ENCODE measurements at places on chromosomes 3 and 15. TPM values are rescaled to one million over a fixed set of nuclear protein-coding genes. Genes with fewer than 3 reads are reported as not detected.

The GOLGA8J gene
- not detected for total RNA-seq

The CLCN2 gene
- 2.1 TPM for total RNA-seq

The CCR5 gene
- total RNA-seq = not detected

The CCR3 gene
- total RNA-seq = 0.07 TPM

The SCAANT1 gene
- total RNA-seq = not detected

The BHLHE40 gene
- 48.9 TPM for total RNA-seq

The HIGD2B gene
- total RNA-seq = not detected

The CMTM8 gene
- 1.4 TPM for total RNA-seq

The IL20RB gene
- total RNA-seq = 183 TPM

The POPDC2 gene
- total RNA-seq = 0.34 TPM

The BMF gene
- 1.00 TPM for total RNA-seq

The APH1B gene
- total RNA-seq = 4.1 TPM

The MEX3B gene
- 2.3 TPM for total RNA-seq

The STRIT1 gene
- not detected for total RNA-seq

The TAMM41 gene
- total RNA-seq = 9.5 TPM

The ST3GAL6 gene
- 1.4 TPM for total RNA-seq

The TMEM44 gene
- 13.6 TPM for total RNA-seq

The ARPP21 gene
- not detected for total RNA-seq

The IGF2BP2 gene
- 67.6 TPM for total RNA-seq

The PLXNB1 gene
- total RNA-seq = 49.9 TPM

The IL17RB gene
- under 0.01 TPM for total RNA-seq

The HEG1 gene
- total RNA-seq = 3.1 TPM

The COL6A6 gene
- not detected for total RNA-seq

The LMOD3 gene
- total RNA-seq = not detected

The DLL4 gene
- total RNA-seq = under 0.01 TPM

The RARB gene
- 2.6 TPM for total RNA-seq

The OR5H2 gene
- not detected for total RNA-seq

The LINGO1 gene
- total RNA-seq = under 0.01 TPM

The GHRL gene
- total RNA-seq = not detected

The SKOR1 gene
- under 0.01 TPM for total RNA-seq

The MED12L gene
- 0.14 TPM for total RNA-seq

The EFCC1 gene
- not detected for total RNA-seq

The IL17RC gene
- 9.2 TPM for total RNA-seq

The MINAR1 gene
- total RNA-seq = 0.34 TPM

The CTXN2 gene
- not detected for total RNA-seq

The CLEC3B gene
- total RNA-seq = not detected

The RGMA gene
- 3.1 TPM for total RNA-seq

The PTH1R gene
- total RNA-seq = not detected

The CACNA2D3 gene
- 1.0 TPM for total RNA-seq

The P2RY12 gene
- not detected for total RNA-seq

The TNFAIP8L3 gene
- total RNA-seq = 4.1 TPM

The AMIGO3 gene
- total RNA-seq = not detected

The ACY1 gene
- 72.1 TPM for total RNA-seq

The NR2E3 gene
- 0.14 TPM for total RNA-seq
